ENCODE measurements at places on chromosomes 2 and 18.

- no peak for DNase-seq
Measured at GRCh38 chr18:21084511-21085078, 27.0 kb downstream of the ROCK1 start.

DNA sequence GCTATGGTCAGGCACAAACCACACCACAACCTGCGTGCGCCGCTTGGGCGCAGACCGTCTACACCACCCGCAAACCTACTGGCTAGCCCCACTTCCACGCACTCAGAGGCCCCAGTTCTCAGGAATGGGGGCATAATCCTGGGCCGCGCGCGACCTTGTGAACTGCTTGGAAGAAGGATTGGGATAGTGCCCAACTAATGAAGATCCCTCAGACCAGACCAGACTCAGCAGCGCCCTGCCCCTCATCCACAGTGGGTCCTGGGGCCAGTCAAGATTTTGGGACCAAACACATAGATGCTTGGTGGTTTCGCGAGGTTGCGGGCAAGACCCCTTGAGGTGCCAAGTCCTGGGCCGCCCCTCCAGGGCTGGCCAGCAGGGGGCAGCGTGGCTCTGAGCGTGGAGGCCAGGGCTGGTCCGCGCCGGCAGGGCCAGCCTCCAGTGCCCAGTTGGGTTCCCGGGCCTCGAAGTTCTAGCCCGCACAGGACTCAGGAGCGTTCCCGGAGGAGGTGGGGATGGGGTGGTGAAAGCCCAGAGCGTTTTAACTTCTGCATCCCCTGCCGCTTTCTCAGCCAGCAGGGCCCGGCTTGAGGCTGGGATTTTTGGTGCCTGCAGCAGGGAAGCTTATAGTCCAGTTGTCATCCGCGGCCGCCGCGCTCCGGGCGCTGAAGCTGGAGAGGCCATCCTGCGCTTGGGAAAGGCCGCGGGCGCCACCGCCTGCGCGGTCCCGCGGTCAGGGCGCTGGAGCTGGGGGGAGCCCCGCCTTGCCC, 8.3 kb downstream of the OSR1 start:
- no peak for DNase-seq

DNA sequence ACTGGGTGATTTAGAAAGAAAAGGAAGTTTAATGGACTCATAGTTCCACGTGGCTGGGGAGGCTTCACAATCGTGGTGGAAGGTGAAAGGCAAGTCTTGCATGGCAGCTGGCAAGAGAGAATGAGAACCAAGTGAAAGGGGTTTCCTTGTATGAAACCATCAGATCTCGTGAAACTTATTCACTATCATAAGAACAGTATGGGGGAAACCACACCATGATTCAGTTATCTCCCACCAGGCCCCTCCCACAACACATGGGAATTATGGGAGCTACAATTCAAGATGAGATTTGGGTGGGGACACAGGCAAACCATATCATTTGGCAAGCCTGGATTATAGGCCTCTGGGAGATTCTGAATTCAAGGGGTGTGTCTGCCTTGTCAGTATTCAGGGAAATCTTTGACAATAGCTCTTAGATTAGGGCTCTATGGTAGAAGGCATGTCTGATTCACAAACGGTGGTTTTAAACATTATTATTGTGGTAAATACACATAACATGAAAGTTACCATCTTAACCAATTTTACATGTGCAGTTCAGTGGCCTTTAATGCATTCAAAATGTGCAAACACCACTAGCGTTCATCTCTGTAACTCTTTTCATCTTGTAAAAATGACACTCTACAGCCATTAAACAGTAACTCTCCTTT, 15.3 kb upstream of the PLB1 start:
- no peak for DNase-seq

GRCh38 chr18:9082711-9083510, 19.6 kb upstream of the NDUFV2 start:
- DNase-seq, result no peak

DNA sequence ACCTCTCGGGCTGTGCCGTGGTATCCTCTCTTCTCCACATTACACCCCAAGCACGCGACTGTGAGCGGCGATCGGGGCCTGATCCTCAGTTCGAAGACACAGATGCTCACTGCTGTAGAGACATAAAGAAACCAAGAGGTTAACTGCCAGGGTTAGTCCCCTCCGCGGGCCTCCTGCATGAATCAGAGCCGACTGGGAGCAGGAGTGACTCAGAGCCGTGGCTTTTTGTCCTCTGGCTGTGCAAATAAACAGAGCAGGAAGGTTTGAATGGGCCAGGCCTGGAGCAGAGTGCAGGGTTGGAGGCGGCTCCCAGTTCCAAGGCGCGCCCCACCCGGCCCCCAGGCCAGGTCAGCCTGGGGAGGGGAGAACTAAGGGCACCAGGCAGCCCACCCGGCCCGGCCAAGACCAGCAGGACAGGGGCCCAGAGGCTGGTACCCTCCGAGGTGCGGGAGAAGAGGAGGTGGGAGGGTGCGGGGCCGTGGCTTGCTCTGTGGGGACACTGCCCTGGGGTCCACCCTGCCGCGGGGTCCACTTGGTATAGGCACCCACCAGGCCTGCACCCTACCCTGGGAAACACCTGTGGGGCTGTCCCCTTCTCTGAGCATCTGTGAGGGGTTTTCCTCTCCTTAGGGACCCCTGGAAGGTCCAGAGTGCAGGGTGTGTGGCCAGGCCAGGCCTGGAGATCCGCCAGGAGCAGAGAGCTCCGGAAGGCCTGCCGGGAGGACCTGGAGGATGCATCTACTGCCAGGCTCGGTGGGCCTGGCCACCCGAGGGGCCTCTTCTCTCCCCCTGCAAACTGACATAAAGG, 16.5 kb downstream of the TWIST2 start:
- DNase-seq, result no peak

DNA sequence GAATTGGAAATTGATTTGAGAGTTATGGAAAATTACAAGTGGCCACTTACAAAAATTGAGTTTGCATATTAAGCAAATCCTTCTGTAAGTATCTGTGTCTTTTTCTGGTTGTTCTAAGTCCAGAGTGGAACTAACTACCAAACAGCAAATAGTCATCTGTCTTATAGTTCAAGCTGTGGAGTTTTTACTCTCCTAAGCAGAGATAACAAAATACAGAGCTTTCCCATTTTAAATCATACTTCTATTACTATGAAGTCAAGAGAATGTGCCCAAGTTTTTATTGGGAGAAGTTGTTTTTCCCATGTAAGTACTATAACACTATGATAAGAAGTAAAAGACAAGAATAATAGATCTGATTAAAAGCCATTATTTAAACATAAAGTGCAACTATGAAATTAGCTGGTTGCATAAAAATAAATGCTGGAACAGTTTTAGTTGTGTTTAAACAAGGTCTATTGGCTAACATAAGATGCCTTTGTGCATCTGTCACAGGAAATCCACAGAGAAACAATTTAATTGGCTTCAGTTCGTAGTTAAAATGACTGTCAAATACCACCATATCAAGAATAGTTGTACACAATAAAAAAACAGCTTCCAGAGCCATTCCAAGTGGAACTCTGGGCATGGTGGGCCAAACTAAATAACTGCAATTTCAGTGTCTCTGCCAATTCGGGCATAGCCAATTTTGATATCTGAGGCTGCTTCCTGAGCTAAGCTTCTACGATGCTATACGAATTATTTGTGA, 1467.4 kb upstream of the NXPH2 start:
- no peak for DNase-seq

GRCh38 chr2:233250985-233251305, 528 bp upstream of the ATG16L1 start:
- DNase-seq, result no peak

DNA sequence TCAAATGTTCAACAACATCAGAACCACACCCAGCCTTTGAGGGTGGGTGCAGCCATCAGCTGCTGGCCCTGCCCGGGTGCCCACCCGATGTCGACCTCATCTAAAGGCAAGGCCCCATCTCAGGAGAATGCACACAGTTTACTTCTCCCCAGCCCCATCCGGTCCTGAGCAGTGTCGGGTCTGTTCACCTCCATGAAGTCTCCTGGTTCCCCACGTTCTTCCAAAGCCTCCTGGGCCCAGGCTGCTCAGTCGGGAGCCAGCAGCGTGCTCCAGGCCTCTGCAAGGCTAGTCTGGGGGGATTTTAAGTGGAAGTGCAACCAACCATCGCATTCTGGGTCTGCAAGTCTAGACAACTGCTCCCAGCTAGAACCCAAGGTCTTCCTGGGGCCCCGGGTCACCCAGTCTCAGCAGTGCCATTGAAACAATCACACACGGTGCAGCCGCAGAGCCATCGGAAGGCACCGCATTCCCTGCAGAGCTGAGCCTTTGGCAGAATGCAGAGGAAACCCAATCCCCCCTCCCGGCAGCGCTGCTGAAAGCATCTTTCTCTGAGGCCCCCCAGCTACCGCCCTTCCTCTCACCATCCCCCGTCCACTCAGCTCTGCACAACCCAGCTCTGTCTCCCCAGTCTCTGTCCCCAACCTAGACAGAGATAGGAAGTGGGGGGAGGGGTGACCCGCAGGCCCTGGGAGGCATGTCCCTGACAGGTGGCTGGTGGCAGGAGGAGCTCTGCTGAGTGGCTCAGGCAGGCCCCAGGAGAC, 8.5 kb downstream of the ESPNL start:
- no peak for DNase-seq

DNA sequence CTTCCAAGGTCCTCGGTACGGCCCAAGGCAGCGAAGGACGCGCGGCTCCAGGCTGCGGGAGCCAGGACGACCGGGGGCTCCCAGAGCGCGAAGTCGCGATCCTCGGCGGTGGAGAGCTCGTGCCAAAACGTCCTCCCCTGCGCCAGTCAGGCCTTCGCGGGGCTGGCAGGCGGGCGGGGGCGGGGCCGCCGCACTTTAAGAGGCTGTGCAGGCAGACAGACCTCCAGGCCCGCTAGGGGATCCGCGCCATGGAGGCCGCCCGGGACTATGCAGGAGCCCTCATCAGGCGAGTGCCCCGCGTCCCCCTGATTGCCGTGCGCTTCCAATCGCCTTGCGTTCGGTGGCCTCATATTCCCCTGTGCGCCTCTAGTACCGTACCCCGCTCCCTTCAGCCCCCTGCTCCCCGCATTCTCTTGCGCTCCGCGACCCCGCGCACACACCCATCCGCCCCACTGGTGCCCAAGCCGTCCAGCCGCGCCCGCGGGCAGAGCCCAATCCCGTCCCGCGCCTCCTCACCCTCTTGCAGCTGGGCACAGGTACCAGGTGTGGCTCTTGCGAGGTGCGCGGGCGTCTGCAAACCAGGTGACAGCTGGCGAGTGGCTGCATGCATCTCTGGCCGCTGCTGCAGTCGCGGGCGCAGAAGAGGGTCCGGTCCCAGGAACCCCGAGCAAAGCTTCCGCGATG, at the start of gene CIDEA:
Gene CIDEA (plus strand): TSS at position 226 of the 684 bp plus-strand sequence. CDS start 23 bp downstream, at position 249.
- no peak for DNase-seq

- peak; percentile 36 for DNase-seq
Measured at GRCh38 chr2:217903859-217904613, 98.8 kb downstream of the TNS1 start.

- DNase-seq, result no peak
Measured at GRCh38 chr2:218230882-218231281, 13.9 kb downstream of the ARPC2 start.

DNA sequence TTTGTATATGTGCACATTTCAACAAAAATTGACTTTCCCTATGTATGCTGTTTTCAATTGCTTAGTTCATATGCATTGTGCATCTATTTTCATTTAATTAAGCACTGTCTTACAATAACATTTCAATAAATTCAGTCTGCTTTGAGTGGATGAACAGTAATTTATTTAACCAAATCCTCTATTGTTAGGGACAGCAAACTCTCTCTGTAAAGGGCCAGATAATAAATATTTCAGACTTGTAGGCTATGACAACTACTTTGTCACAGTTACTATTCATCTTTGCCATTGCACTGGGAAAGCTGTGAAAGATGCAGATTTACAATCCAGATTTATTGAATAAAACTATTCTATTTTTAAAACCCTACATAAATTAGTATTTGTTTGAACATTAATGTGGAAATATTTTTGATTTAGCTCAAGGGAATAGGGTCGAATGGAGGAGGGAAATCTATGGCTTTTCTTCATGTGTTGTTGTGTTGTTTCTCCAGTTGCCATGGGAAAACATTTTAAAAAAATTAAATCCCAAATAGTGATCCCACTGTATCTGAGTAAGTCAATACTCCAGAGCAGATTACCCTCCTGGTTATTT, 14.2 kb upstream of the RAB27B start:
- DNase-seq, result no peak

DNA sequence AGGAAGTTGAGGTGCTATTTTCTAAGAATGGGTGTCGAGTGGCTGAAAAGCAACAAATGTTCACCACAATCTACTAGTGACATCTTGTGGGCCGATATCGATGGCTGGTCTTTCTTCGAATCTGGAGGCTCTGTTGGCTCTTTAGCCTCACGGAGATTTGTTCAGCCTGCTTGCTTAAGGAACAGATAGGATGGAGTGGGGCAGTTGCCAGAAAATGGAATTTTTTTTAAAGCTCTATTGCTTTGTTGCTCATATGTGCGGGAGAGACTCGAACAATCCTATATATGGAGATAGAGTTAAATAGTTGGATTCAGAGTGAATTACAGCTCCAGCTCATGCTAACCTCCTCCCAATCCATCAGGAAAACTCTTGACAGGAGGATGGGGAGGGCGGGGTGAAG, 70.9 kb upstream of the LYPD6B start:
- no peak for DNase-seq

DNA sequence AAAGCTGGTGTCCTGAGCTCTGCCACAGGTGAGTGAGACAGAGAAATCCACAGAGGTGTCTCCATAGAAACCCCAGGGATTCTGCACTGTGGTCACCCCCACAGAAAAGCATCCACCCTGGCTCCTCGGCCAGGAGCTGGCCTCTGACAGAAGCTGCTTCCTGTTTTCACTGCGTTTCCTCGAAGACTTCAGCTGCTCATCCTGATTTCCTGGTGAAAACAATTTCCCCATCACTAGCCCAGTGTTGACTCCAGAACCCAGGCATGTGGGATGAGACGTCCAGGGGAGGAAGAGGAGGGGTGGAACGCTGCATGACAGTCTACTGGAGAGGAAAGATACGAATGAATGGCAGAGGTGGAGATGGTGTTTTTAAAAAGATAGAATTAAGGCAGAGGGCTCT, 60.3 kb upstream of the GPR45 start:
- DNase-seq, result no peak

DNA sequence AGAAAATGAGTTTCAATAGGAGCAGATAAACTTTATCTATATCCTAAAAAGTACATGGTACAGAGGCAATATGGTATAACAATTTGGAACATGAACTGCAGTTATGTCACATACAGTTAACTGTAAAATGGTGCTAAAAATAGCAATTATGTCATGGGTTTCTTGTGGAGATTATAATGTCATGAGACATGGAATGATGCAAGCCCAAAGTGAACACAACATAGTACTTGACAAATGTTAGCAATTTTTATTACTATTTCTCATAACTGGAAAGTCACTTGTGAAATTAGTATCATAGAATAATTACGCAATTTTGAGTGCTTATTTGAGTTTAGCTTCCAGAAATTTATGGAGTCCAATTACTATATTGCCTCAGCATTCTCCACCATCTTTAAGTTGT, 1263.4 kb downstream of the DSC3 start:
- no peak for DNase-seq

DNA sequence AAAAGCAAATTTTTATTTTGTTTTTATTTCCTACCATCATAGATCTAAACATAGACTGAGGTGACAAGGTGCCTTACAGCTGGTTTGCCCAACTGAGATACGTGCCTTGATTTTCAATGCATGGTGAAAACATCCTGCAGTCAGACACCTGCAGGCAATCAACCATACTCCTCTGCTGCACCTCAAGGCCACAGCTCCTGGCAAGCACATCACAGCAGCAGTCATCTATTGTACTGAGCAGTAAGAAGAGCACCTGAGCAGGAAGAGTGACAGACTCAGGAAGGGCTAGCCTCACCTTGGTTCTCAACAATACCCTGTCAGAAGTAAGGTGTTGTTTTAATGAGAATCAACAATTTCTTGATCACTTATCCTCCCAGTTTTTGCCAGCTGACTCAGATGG, 1206.8 kb upstream of the NRXN1 start:
- DNase-seq, result no peak

All from anterior cingulate cortex (tissue), 58 donors.